HuH-7.5 (cell line): ENCODE measurements at places on chromosomes 7 and 10.

- DNase-seq = no peak
Observed at GRCh38 chr7:151806952-151807775, 69.8 kb downstream of the PRKAG2 start.

DNA sequence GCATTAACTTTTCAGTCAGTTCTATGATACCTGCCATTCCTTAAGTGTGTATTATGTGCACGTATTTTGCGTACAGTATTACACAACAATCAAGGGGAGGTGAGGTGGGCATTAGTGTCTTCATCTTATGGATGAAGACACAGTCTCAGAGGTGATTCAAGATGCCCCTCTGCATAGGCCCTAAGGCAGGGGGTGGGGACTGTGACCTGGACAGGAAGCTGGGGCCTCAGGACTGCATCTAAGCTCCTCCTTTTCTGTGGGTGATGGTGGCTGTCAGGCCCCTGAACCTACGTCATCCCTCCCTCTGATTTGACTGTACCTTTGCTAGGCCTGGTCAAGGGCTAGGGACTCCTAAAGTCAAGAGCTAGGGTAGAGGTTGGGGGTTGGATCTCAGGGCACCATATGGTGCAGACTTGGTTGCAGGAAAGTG lies 38.9 kb downstream of the HK1 start:
- DNase-seq = no peak

GRCh38 chr10:85851325-85851724 lies 515.3 kb downstream of the GRID1 start:
- no peak for DNase-seq

DNA sequence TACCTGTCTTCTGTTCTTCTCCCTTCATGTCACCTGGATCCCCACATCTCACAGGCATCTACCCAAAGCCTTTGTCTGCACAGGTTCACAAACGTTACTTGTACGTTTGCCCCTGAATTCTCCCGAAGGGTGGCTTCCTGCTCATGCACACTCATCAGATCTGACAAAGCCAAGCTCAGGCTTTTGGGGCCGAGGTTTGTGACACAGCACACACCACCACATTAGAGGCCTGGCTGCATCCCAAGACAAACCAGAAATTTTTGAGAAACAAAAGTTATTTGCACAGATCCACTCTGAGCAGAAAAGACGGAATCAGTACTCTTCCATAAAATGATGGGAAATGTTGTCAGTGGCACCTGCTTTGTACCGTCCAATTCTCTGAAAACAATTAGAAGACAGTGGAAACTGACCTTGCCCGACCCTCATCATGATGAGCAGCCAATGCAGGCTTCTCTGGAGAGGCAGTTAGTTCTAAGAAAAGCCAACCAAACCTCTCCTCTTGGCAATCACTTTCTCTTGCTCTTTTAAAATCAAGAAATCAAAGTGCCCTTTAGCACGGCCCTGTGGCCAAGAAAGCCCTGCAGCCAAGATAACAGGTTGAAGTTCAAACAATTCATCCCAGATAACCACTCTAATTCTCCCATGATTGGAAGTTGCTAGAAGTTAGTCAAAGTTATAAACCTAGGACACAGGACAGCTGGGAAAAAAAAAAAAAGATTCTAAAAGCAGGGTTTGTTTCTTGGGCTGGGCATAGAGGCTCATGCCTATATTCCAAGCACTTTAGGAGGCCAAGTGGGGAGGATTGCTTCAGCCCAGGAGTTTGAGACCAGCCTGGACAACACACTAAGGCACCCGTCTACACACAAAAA lies 13.6 kb upstream of the SVIL start:
- DNase-seq = no peak

GRCh38 chr7:158587162-158588084 lies at the start of gene PTPRN2:
PTPRN2 (minus strand) TSS chr7:158587823.
- peak; percentile 85 for DNase-seq

DNA sequence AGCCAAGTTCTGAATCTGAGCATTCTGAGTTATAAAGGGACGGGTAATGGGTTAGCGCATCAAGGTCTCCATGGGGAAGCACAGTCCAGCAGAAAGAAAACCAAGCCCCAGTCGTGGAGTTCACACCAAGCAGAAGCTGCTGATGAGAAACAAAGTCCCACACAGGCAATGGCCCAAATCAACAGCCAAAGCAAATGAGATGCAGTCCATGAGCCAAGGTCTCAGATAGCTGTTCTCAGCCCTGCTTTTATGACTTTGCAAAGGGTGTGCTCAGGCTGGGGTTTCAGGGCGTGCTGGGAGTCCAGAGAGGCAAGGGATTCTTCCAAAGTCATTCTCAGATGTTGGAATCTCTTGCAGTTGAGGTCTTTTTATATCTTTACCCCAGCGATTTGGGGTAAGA lies 32.0 kb downstream of the THNSL1 start:
- no peak for DNase-seq

DNA sequence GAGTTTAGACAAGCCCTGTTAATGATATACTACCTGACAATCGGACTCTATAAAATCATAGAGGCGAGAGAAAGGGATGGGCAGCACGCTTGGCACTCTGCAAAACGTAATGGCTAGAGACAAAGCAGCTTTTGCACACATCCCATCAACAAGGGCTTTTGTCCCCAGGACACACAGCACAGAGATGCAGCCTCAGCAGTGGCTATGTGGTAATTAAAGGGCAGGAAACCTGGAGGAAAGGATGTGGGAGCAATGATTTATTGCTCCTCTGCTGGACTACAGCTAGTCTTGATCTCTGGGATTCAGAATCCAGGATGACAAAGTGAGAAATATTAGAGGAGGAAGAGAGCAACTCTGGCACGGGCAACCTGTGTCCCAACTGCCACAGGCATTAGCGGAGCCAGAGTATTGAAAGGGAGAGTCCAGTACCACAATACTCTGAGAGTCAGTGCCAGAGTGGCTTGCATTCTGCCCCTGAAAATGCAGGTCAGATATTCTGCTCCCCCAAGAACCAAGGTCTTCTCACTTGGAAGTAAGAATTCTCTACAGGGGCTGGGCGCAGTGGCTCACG lies 96.5 kb downstream of the ARMH3 start:
- no peak for DNase-seq

DNA sequence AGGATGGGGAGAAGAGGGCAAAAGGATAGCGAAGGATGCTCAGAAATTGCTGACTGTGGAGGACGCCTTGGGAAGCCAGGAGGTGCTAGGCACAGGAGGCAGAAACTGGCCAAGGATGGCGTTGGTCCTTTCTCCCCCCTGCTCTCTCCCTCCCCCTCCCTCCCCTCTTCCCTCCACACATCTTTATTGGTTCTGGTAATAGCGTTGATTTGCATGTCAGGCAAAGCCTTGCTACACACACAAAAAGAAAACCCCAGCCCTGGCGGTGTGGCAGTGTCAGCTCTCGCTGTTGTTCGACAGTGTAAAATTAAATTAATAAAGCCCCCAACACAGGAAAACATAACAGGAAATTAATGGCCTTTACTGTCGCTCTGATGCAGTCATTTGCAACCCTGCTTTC lies 47.2 kb downstream of the PAX2 start:
- no peak for DNase-seq

DNA sequence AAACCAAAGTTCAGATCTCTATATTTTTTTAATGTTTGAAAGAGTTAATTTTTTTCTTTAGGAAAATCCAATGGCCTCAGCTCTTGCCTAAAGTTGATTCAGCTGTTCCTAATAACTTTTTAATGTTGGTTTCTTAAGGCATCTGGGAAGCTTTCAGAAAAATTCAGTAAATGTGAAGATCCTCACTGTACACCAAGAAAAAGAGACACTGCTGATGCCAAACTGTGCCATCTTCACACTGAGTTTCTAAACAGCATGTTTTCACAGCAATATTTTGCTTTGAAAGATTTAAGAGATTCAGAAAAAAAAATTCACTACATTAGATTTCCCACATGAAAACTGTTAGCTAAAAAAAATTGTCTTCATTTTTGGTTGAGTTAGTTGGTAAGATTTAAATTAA lies 249.4 kb downstream of the NEBL start:
- no peak for DNase-seq

GRCh38 chr10:103968441-103969391 lies 1.8 kb downstream of the SLK start:
- no peak for DNase-seq

GRCh38 chr7:28032738-28033380 lies 147.7 kb downstream of the JAZF1 start:
- DNase-seq = no peak

GRCh38 chr10:91541481-91541880 lies 91.4 kb downstream of the PPP1R3C start:
- DNase-seq = no peak

- DNase-seq = no peak
Observed at GRCh38 chr7:64544010-64544409, 18.9 kb downstream of the ZNF680 start.

DNA sequence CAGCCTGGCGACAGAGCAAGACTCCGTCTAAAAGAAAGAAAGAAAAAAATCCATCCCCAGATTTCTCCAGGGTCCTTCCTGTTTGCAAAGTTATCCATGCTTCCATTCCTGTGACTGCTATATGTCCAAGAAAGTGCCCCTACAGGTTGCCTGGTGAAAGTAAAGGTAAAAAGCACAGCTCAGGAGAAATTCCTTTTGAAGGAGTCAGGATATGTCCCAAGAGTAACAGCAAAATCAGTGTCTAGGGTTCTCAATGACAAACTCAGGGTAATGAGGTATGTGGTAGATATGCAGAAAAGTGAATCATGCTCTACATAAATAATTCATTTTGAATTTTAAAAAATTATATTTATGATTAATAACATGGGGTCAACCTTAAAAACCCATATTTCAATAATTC lies 91.5 kb downstream of the CTTNBP2 start:
- no peak for DNase-seq

- no peak for DNase-seq
Observed at GRCh38 chr10:62433181-62433692, 59.1 kb downstream of the ZNF365 start.

- no peak for DNase-seq
Observed at GRCh38 chr7:157974678-157975230, 612.9 kb downstream of the PTPRN2 start.

GRCh38 chr10:60352105-60352504 lies 37.6 kb downstream of the ANK3 start:
- DNase-seq = no peak

DNA sequence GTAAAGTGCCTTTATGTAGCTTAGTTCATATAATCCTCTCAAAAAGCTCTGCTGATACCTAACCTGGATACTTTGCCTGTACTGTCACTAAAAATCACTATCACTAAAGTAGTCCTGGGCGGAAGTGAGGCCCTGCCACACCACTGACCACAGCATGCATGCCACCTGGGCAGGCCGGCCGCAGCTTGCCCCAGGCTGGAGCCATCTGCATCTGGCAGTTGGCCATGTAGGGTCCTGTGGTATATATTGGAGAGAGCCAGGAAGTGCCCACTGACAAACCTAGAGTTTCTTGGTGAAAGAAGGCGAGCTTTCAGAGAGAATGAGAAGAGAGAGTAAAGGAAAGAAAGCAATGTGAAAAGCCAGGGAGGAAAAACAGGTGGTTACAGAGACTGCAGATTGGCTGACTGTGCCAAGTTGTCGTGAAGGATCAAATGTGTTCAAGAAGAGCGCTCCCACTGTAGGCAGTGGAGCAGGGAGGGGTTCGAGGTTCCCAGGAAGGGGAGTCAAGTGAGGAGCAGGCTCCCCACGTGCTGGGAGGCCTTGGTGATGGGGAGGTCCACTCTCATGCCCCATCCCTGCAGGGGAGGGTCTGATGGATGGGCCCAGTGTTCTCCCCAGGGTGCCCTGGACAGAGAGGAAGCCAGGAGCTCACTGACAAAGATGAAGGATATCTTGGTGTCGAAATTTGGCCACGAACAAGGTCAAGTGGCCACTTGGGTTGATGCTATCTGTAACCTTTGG lies 13.6 kb downstream of the LOXL4 start:
- DNase-seq = no peak

GRCh38 chr10:77160679-77161078 lies 476.9 kb downstream of the KCNMA1 start:
- DNase-seq = no peak

DNA sequence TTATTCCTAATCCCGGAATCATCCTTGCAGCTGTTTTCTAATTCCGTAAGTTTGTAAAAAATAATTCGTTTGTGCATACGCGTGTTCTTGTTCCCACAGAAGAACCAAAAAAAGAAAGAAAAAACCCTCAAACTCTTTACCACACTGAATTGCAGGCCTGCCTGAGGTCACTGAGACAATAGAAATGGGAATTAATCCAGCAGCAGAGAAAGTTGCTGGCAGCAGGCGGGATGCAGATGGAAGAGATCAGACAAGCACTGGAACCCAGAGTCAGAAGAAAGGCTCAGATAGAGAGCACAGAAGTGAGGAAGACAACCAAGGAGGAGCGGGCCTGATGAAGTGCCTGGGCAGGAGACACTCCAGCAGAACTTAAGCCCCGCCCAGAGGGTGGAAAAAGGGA lies 141.5 kb upstream of the VWC2 start:
- DNase-seq = no peak

DNA sequence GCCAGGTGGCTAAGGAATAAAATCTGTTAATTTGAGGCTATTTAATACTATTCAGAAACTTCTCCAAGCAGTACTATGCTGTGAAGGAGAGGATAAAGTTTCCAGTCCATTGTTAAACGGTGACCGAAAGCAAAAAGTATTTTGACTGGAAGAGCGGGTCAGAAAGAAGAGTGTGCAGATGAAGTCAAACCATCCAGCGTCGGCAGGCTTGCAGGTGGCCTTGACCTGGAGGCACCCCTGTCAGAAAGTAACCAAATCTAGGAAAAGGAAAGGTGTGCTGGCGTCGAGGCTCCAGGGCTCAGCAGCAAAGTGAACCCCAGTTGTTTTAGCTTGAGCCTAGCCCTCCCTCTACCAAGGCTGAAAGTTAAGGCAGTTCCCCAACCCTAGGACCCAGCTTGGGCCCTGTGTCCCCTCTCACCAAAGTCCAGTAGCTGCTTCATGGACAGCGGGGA lies 544 bp downstream of the PDK4 start:
- DNase-seq = no peak

DNA sequence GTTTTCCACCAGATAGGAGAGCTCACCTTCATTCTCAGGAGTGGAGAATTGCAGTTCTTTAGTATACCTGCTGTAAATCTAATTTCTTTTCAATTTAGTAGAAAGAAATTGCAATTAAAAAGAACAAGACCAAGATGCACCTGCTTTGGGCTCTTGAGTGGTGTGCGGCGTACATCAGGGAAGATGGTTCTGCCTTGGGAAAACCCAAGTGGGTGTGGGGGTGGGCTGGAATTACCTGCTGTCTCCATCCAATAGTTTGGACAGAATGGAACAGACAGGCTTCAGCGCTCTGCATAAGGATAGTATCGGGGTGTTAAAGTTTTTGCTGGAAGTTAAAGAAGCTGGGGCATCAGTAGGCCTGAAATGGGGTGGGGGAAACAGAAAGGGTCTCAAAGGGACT lies 7.2 kb upstream of the ADCY1 start:
- DNase-seq = no peak

DNA sequence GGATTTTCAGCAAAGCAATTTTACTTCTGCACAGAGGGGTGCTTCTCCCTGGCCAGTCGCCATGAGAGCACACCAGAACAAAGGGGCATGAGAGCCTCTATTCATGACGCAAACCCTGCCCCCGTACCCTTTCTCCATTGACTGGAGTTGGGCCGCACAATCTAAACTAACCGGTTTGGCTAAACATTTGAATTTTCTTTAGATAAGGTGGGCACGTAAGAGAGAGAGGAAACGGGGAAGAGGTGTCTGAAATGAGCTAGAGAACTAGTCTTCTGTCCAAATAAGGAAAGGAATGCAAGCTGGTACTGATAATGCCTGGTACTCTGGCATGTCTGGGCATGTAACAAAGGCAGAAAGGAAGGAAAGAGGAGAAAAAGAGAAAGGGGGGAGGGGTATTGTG lies 13.2 kb upstream of the SCIN start:
- DNase-seq = no peak
